ENCODE measurements at places on chromosomes 11 and 22.

- no peak for DNase-seq
Observed at GRCh38 chr11:19073454-19074415, 13.2 kb upstream of the MRGPRX2 start.

- DNase-seq, result no peak
Observed at GRCh38 chr11:10618490-10618889, 50.0 kb upstream of the LYVE1 start.

DNA sequence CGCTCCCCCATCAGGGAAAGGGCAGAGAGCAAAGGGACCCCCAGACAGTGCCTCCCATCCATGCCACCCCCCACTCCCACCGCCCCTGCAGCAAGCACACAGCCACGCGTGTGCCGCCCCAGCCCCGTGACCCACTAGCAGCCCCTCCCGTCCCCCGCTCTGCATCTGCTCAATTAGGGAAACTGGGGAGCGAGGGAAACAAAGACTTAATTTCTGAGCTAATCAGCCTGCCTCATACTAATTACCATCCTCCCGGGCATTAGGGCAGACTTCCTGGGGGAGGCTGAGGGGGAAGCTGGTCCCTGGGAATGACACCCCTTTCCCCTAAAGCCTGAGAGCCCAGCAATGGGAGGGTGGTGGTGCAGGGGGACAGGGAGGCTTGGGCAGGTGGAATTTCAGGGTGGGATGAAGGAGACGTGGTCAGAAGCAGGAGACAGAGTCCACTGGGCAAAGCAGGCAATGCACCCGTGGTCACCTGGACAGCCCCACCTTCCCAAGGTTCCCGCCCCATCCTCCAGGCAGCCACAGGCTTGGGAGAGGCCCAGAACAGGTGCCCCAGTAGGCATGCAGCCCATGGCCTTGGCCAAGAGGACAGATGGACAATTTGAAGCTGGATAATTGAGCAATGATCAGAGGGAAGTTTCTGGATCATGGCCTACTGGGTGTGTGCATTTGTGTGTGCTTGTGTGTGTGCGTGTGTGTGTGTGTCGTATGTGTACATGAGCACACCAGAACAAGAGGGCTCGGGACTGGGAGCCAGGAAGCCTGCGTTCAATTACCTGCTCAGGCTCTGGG lies 20.6 kb downstream of the ELFN2 start:
- no peak for DNase-seq

- DNase-seq, result no peak
Observed at GRCh38 chr11:61046833-61047232, 55.5 kb upstream of the CD5 start.

- DNase-seq, result no peak
Observed at GRCh38 chr22:24920029-24920428, 26.5 kb downstream of the LHFPL7 start.

GRCh38 chr22:28656181-28656580 lies 23.5 kb downstream of the TTC28 start:
- DNase-seq, result no peak

- DNase-seq, result no peak
Observed at GRCh38 chr22:22098457-22099193, 116.0 kb upstream of the TOP3B start.

DNA sequence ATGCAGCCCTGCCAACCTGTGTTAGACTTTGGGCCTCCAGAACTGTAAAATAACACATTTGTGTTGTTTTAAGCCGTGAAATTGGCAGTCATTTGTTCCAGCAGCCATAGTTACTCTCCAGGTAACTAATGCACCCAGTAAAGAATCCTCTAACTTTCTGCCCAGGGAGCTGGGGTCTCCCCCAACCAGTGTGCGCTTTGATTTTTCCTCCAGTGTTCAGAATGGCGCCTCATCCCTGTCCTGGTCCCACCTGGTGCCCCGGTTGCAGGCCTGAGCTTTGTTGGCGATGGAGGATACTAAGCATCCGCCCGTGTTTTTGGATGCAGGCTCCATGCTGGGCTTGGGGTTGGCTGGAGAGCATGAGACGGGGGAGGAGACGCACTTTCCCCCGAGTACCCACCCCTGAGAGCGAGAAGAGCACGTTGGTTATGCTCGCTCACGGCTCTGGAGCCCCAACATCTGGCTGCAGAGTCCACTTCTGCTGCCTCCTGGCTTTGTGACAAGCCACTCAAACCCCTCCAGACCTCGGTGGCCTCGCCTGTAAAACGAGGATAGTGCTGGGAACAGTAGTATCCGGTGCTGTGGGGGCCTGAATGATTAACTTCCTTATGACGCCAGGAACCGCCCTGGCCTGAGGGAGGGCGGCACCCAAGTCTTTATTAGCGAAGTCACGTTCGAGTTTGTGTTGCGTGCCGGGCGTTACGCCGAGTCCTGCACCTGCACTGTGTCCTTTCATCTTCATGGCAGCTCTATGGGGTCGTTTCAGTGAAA lies 25.8 kb downstream of the MRGPRD start:
- DNase-seq, result no peak

- DNase-seq, result no peak
Observed at GRCh38 chr11:61331651-61332050, 1.3 kb downstream of the DDB1 start.

Measured in retina (tissue), 1 donor.